ENCODE measurements at places on chromosomes 1 and 21.
A peak's percentile ranks its signal among the peaks of the same experiment; 100 is the strongest.

GRCh38 chr21:41885341-41886024, 6.3 kb upstream of the PRDM15 start:
- no peak for DNase-seq

DNA sequence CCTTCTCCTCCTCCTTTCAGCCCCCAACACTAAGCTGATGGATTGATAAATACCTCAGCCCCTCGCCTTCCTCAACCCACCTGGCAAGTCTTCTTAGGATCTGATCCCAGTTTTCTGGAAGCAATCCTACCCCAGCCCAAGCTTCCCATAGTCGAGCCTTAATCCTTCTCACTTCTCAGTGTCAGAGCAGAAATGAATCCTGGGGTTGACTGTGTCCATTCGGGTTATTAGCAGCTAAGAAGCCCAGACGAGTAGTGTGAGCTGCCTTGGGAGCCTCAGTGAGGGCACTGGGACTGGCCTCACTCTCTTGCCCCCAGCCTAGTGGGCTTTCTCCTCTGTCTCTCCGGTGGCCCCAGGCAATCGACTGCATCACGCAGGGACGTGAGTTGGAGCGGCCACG, 12.4 kb upstream of the PEAR1 start:
- no peak for DNase-seq

GRCh38 chr21:36628106-36628505, 70.8 kb upstream of the SIM2 start:
- DNase-seq, result no peak

DNA sequence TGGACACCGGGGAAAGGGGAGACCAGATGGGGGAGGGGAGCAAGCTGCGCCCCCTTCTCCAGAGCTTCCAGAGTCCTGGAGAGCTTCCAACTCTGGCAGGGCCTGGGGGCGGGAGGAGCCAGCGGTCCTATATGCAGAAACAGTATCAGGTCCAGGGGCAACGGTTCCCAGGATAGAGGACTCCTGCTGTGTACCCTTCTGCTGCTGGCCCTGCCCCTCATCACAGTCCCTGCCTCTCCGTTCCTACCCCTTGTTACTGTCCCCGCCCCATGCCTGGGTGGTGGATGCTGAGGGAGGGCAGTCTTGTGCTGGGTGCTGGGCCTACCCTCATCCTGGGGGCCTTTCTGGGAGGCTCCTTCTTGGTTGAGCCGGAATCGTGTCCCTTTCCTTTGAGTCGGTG, 19.2 kb upstream of the PEX10 start:
- no peak for DNase-seq

DNA sequence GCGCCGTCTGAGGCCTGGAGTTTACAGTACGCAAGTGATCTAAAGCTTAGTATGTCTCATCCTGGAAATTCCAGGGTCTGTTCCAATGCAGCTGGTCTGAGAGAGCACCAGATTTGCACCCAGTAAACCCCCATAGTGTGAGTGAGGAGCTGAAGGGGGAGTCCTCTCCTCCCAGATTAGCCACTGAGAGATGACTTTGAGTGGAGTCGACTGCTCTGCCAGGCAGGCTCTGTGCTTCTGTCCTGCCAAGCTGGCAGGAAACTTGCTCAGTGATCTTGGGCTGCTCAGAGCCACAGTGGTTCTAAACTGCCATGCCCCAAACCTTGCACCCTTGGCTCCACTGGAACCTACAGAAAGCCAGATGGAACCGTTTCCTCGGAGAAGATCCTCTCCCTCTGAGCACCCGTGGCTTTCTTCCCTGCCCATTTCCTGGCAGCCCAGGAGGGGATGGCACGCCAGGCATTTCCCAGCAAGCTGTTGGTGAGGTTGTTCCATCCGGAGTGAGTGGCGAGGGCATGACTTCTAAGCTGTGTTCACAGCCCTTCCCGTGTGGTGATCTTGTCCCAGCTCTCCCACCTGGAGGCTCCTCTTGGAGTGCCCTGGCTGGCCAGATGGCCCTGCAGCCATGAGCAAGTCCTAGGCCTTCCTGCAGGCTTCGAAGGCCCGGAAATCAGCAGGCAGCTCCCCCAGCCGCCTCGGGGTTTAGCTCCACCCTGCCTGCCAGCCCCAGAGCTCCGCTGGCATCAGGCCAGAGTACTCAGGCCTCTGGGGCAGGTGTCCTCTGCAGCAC, 125.9 kb upstream of the VAMP3 start:
- no peak for DNase-seq

GRCh38 chr1:182802006-182802803, 12.6 kb downstream of the NPL start:
- no peak for DNase-seq

DNA sequence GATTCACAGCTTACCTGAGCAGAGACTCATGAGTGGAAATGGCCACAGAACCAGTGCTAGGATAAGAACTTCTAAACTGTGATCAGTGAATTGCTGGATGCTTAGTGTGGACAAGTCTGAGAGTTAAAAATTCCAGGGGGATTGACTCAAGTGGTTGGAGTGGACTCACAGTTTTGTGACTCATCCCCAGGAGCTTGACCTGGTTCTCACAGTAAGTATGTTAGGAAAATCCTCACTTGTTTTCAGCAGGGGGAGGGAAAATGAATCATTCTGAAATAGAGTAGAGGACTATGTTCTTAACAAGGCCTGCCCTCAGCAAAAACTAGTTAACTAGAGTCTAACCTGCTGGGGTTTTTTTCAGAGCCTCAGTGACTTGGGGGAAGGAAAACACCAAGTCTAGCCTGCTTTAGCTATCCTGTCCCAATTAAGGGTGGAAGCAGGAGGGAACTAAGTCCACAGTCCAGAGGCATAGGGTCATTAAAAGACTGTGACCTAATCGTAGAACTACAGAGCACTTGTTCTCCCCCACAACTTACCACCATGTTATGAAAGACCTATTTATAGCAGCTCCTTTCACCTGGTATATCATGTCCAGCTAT, 6.1 kb upstream of the CDC73 start:
- peak; percentile 83 for DNase-seq

GRCh38 chr1:97093741-97094140, 372.2 kb downstream of the PTBP2 start:
- no peak for DNase-seq

DNA sequence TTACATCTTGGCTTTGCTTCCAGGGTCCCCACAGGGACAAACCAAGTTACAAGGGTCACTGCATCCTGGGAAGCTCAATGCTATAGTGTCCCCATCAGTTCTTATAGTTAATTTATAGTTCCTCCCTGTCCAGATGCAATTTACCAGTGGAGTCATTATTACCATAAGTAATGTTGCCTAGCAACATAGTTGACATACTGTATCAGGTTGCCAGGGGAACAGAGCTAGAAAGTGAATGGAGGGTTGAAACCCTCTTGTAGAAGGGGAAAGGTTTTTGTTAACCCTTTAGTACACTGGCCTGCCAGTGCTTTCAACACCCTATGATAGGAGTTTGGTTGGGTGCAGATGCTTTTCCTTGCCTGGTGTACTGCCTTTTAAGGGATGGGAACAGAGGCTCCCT, 34.3 kb upstream of the TTC4 start:
- peak; percentile 42 for DNase-seq

DNA sequence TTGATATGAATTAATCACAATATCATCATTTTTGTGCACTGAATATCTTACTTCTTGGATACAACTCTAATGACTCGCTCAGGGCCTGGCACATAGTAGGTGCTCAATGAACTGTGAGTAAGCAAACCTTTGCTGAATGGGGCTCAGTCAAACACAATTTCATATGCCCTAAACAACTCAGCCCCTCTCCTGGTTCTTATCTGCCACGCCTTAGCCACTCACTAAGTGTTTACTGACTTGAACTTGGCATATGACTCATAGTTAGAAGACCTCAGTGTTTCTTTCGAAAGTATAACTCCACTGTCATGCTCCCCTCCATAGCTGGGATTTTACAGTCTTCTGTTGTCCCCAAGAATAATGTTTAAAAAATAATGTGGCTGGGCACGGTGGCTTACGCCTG, 4.8 kb upstream of the IFNLR1 start:
- peak; percentile 64 for DNase-seq

GRCh38 chr1:99829269-99829668, 20.9 kb upstream of the AGL start:
- DNase-seq, result no peak

- DNase-seq, result peak; percentile 74
Measured at GRCh38 chr1:241202401-241202800, 154.6 kb downstream of the RGS7 start.

- no peak for DNase-seq
Measured at GRCh38 chr1:114597949-114598348, 16.5 kb upstream of the BCAS2 start.

GRCh38 chr1:232590744-232591082, 39.2 kb downstream of the SIPA1L2 start:
- no peak for DNase-seq

DNA sequence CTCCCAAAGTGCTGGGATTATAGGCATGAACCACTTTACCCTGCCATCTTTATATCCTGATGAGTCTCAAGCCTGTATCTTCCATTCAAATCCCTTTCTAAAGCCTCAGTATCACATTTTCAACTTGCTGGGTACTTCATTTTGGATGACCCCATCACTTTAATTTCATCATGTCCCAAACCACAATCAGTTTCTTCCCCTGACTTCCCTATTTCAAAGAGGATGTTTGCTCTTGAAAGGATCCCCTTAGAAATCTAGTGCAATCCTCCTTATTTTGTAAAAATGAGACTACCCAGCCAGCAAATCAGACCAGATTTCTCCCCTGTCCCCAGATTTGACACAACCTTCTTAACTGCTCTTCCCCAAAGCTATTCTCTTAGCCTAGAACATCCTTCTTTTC, 7.0 kb upstream of the TRIT1 start:
- DNase-seq, result no peak

DNA sequence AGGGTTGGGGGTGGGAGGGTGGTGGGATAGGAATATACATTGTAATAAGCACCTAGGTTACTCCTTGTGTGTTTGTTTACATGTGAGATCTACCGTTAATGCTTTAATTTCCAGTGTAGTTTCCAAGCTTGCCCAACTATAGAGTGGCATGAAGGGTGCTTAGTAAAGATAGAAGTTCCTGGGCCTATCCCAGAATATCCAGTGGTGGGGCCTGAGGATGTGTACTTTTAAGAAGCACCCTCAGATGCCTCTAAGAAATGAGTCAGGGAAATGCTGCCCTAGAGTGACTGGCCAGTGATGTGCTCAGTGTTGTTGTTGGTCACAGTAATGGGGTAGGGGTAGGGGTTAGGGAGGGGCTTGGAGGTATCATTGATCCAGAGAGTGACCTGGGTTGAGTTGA, 141.3 kb downstream of the TSEN15 start:
- DNase-seq, result no peak

- DNase-seq, result peak; percentile 47
Measured at GRCh38 chr1:207241164-207241934, 80.1 kb upstream of the CD55 start.

DNA sequence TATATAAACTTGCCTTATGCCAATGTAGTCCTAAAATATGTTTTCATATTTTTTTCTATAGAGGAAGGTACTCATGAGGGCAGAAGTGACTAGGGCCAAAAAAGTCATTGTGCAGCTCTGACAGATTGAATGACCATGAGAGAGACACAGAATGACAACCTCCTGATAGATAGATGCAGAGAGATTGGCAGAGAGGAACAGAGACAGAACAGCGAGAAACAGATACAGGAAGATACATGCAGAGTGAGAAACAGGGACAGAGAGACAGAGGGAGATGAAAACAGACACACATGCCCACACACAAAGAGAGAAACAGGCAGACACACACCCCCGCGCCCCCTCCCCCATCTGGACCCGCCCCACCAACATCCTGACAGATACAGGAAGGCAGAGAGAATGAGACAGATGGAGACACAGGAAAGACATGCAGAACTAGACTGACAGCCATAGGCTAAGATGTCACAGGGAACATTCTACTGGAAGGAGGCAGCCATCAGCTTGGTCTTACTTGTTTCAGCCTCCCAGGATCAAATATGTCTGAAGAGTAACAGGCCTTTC, 211.1 kb downstream of the ST6GALNAC3 start:
- DNase-seq, result no peak

DNA sequence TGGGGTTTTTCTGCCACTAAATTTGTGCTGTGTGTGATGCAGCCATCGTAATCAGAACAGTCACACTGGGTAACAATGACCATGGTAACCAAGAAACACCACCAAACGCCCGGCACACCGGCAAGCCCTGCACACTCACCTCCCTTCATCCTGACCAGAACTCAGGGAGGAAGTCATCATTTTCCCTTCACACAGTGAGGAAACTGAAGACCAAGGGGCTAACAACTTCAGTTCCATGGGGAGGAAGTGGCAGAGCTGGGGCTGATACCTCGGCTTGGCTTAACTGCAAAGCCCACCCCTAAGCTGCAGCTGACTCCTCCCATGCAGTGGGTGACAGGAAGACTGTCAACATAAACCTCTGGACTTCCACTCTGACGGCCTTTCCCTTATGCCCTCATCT, 69.3 kb upstream of the BCAR3 start:
- DNase-seq, result no peak

DNA sequence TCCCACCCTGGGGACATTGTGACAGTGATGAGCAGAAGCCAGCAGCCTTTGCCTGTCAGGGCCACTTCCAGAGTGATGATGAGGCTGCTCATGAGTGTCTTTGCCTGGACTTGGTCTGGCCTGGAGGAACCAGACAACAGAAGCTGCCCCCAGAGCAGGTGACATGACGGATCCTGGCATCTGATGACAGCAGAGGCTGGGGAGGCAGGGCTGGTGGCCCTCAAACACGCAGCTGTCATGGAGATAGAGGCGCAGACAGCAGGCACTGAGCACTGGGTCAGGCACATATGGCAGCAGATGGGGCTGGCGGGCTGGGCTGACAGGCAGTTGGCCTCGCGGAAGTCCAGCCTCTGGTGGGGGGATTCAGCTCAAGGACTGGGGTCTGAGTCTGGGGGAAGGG, 66.4 kb upstream of the STUM start:
- DNase-seq, result no peak

DNA sequence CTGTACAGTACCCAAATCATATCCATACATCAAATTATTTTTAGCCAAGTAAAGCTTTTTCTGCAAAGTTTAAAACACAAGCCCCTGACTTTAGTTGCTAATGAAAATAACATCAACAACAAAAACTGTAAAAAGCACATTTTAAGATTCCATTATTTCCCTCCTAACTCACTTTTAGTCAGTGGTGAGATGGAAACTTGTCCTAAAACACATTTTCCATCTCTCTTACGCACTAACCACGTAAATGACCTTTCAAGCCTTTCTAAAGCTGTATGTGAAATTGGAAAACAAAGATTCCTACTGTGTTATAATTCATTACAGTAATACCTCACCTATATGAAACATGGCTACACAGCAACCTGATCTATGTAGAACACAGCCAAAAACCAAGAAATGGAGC, 77.5 kb downstream of the PTPN14 start:
- DNase-seq, result no peak
